Sigmoid colon (tissue), 7 donors: ENCODE measurements at places on chromosomes 1 and 21.
A peak's percentile ranks its signal among the peaks of the same experiment; 100 is the strongest.

- no peak for DNase-seq
Observed at GRCh38 chr1:42392255-42392654, 11.7 kb downstream of the RIMKLA start.

DNA sequence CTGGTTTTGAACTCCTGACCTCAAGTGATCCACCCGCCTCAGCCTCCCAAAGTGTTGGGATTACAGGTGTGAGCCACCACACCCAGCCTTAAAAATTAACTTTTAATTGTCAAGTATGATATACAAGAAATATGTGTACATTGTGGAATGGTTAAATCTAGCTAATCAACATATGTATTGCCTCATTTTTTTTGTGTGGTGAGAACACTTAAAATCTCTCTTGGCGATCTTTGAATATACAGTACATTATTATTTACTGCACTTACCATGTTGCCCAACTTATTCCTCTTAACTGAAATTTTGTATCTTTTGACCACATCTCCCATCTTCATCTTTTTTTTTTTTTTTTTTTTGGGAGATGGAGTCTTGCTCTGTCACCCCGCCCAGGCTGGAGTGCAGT, 23.3 kb downstream of the THRAP3 start:
- DNase-seq, result no peak

DNA sequence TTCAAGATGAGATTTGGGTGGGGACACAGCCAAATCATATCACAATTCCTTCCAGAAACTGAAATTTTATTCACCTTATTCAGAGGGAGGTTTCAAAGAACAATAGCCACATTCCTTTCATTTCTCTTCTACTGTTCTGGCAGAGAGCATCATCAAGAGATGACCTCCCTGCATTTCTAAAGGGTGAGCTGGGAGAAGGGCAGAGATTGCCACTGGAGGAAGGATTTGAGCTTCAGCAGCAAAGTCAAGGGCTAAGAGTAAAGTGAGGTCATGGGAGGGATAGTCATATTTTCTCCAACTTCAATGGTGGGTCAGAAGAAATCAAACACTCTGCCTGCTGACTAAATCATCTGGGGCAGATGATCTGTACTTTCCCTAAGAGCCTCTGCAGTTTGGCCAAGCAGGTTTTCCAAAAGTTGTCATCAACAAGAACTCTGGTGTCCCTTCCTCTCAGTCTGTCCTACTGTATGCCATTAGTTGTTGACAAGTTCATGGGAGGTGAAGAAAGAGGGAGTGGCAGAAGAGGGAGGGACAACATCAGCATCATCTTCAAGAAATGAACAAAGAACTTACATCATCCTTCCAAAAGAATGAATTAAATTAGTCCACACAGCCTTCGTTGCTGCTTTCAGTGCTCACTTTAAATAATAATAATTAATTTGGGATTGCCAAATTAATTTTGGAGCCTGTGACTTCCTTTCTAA, 298.3 kb downstream of the ASTN1 start:
- no peak for DNase-seq

DNA sequence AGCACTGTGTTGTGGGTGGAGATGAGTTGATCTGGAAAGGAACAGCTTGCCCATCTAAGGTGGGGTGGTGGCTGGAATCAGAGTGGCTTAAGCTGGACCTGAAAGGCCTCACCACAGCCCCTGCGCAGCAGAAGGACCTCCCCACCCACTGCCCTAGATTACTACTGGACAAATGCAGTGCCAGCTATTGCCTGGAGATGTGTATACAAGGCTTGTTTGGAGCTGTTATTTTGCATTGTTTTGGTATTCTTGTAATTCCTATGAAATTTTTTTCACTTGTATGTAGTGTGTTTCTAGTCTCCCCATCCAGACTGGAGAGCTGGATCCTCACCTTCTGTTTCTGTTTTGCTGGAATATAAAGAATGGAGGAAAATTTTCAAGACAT, 1.3 kb upstream of the SLC30A1 start:
- no peak for DNase-seq

GRCh38 chr1:231931846-231932454, 305.4 kb downstream of the DISC1 start:
- no peak for DNase-seq

DNA sequence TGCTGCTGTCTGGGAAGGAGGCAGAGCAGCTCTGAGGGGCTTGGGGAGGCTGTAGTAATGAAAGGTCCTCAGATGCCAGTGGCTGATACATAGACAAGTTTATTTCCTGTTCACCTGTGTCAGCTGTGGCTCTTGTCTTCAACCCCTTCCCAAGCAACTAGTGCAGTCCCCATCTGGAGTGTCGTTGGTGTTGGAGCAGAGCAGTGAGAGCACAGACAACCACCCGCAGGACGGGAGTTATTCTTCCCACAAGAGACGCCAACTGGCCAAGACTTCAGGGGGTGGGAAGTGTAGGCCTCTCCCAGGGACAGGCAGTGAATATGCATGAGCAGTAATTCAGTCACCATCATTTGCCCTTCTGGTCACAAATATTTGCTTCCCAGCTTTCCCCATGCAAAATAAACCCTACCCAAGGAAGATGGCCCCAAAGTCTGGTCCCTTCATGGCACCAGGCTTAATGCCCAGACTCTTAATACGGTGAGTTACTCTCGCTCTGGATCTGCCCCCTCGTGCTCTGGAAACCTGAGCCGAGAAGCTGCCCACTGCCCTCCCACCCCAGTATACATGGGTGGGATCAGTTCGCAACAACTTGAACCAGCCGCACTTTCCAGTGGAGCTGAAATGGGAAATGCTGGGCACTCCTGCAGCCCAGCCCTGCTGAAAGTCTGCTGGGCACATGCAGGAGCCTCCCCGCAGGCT, 153.5 kb upstream of the COL6A1 start:
- DNase-seq, result no peak

DNA sequence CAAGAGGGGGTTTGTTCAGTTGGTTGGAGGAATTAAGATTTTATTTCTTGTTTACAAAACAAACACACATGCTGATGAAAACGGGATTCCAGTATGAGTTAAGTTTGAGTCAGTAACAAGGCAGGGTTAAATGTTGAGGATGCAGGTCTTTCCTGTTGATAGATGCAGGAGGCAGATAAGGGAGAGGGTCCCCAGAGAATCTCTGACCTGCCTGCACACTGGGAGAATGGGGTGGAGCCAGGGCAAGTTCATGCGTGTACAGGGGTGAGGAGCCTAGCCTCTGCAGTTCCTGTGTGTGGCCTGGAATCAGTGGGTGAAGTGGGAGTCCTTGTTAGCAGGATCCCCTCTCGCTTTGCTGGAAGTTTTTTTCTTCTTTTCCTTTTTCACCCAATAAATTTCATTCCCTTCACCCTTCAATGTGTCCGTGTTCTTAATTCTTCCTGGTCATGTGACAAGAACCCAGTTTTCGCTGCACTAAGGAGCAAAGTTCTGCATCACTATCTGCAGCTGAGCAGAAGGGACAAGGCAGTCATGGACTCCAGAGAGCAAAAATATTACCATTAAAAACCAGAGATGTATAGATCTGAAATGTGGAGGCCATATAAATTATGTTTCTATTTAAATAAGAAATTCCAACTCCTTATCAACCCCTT, 69.9 kb upstream of the MARK1 start:
- DNase-seq, result no peak

DNA sequence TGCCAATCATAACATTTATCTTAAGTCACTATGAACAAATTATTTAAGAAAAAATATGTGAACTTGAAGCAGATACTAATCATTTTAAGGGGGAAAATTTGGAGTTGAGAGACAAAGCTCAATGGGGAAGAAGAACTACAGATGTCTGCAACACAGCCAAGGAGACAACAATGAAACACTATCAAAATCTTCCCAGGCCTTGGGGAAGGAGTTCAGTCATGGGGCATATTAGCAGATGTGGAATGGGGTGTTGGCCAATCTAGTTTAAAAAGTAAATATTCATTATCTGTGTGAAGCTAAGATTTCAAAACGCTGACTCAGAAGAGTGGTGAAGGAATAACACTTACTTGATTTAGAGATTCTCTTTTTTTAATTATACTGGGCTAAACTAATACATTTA, 671.6 kb upstream of the ZP4 start:
- no peak for DNase-seq

DNA sequence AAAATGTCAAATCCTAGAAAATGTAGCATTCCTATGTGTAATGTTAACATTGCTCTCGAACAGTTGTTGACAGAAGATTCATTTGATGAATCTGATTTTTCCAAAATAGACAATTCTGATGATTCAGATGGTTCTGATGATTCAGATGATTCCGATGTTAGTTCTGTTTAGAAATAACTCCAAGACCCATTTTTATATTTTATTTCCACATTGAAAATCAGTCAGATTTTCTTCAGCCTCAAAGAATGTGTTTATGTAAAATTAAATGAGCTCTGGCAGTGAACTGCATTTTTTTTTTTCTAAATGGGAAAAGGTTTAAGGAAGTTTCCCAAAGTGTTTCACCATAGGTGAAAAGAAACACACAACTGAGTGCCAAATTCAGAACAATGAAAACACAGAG, 136.5 kb downstream of the TSEN15 start:
- DNase-seq, result no peak

DNA sequence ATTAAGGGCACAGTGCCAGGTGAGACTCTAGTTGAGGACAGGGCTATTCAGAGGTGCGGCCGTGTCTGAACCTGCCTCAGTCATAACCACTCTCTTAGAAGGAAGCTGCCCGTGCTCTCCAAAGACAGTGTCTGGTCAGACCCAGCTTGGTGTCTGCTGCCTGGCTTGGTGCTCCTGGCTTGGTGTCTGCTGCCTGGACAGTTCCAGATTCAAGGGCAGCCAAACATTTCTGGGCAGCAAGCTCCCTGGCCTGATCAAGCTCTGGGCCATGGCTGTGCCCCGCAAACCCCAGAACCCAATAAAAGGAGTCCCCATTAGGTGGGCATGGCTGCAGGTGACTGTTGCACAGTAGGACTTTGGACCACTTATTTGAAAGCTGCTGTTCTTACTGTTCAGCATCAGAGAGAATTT, 27.7 kb downstream of the NEK2 start:
- DNase-seq, result no peak

GRCh38 chr1:30520476-30520875, 202.9 kb downstream of the MATN1 start:
- no peak for DNase-seq

DNA sequence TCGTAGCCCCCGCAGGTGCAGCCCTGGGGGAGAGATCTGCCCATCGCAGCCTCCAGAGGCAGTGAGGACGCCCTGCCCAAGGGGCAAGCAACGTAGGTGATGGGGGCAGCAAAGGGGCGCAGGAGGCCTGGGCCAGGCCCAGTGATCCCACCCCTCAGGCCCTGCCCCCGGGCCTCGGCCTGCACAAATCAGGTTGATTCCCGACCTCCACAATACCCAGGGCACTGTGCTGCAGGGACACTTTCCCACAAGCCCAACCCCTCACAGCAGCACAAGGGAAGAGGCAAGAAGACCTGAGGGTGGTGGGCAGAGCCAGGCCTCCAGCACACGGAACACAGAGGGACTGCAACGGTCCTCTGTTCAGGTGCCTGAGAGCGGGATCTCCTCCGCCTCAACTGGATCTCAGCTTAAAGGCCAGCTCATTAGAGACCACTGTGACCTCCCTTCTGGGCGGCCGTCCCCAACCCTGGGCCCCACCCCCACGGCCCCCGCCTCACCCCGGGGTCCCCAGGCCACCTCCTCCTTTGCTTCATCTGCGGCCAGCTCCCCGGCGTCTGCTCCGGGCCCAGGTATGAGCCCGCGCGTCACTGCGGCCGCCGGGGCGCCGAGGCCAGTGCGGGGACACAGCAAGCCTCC, 812 bp upstream of the ARF1 start:
- no peak for DNase-seq

DNA sequence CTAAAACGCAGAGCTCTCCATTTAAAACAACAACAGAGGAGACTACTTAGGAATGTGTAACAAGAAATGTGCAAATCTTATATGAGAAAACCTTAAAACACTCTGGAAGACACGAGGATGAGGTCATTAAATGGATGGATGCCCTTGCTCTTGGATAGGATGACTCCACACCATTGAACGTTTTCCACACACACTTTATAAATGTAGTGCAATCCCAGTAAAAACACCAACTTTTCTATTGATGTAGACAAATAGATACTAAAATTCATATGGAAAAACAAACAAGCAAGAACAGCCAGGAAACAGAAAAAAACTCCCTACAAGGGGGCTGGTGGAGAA, 18.4 kb upstream of the COL6A1 start:
- DNase-seq, result peak; percentile 46

GRCh38 chr1:205199931-205200299, 11.6 kb downstream of the DSTYK start:
- no peak for DNase-seq

DNA sequence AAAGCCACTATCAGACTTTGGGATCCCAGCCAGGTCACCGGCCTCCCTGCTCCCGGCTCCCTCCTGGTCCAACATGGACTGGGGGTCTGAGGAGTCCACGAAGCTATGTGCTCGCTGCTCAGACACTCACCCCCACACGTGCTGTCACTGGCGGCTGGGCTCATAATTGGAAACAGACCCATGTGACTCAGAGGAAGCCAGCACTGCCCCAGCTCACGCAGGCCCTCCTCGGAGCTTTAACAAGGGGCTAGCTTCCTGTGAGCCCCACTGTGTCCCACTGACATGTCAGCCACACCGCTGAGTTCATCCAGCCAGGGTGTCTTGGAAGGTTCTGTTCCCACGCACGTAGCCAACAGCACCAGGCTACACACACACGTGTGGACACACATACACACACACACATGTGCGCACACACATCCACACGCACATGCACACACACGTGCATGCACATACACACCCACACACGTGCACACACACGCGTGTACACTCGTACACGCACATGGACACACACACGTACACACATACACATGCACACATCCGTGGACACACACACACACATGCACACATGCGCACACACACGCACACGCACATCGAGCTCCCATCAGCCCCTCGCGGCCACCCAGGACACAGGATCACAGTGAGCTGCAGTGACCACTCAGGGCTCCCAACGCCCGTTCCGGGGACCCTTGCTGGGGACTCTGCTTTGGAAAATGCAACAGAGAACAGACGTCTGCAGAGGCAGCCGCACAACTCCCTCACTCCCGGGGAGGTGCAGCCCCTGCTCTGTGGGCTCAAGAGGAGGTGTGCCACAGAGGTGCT, 18.4 kb upstream of the COL6A2 start:
- peak; percentile 70 for DNase-seq

- peak; percentile 67 for DNase-seq
Observed at GRCh38 chr21:39103689-39104088, 79.6 kb downstream of the PSMG1 start.

DNA sequence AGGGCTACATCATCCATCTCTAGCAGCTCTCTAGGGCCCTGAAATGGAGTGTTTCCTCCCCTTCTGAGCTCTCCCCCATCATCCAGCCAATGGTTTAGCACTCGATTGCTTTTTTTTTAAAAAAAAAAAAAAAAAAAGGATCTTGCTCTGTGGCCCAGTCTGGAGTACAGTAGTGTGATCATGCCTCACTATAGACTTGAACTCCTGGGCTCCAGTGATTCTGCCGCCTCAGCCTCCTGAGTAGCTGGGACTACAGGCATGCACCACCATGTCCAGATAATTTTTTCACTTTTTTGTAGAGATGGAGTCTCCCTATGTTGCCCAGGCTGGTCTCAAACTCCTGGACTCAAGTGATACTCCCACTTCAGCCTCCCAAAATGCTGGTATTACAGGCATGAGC, 12.1 kb upstream of the ITPKB start:
- no peak for DNase-seq
